Natural killer cell (primary cell): ENCODE measurements at places on chromosomes 4 and X. TPM values are rescaled to one million over a fixed set of nuclear protein-coding genes. Genes with fewer than 3 reads are reported as not detected.

- DNase-seq, result peak; percentile 74
Observed at GRCh38 chr4:8414377-8414776, 26.1 kb downstream of the ACOX3 start.

- no peak for DNase-seq
Observed at GRCh38 chr4:34953145-34953799, 1291.0 kb downstream of the ARAP2 start.

DNA sequence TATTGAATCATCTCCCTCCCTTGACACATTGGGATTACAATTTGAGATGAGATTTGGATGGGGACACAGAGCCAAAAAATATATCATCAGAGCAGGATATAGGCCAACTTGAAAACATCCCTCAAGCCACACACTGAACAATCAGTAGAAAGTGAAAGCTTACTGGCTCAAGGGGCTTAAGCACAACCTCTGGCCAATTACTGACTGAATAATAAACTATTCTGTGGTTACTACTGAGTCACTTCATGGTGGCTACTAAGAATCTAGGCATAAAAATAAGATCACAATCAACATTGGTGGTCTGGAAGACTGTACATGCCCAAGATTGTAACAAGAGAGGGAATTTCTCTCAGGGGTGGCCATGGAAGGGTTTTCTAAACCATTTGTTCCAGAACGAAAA, 27.4 kb upstream of the GPR174 start:
- no peak for DNase-seq

DNA sequence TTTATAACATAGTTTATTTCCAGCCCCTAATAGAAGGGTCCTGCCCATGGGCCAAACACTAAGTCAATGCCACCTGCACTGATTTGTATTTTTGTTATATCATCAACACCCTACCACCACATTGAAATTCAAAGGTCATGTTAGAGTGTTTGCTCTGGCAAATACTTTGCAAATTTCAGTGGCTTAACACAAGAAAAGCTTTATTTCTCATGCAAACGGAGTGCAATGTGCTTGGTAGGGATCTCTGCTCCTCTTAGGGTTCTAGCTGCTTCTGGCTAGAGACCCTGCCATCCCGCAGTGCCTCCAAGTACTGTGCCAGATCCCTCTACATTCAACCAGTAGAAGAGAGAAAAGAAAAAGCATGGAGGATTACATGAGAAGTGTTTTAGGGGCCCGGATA, 230.8 kb upstream of the TET2 start:
- no peak for DNase-seq

CDX4 gene
- total RNA-seq, result not detected

GPR101 gene
- 0.33 TPM for total RNA-seq

GRCh38 chr4:8849266-8850073, 22.2 kb downstream of the HMX1 start:
- DNase-seq, result no peak

- no peak for DNase-seq
Observed at GRCh38 chr4:19987746-19988145, 264.0 kb upstream of the SLIT2 start.
